Heart left ventricle (tissue), 16 donors: ENCODE measurements at places on chromosomes 3 and 15. TPM values are rescaled to one million over a fixed set of nuclear protein-coding genes. Genes with fewer than 3 reads are reported as not detected.

GRCh38 chr3:138578141-138578540 lies 15.9 kb downstream of the CEP70 start:
- no peak for DNase-seq

DNA sequence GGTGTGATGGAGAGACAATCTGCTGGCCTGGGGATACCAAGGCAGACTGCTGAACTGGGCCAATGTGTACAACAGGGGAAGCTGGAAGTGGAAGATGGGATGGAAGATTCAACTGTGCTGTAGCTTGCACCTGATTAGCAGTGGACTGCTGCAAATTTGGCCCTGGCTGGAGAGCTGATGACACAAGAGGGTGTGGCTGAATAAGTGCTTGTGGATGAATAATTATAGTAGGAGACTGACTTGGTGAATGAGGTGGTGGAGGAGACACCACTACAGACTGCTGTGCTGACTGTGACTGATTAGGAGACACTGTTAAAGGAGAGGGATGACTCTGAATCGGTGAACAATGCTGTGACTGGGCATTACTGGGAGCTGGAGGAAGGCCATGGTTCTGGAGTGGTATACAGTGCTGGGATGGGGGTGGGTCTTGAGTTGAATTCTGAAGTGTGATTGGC lies 52.5 kb downstream of the PHC3 start:
- DNase-seq, result no peak

The CAPN3 gene
- total RNA-seq, result 3.9 TPM

The BFSP2 gene
- total RNA-seq, result not detected
